ENCODE measurements at places on chromosomes 11 and 22.

DNA sequence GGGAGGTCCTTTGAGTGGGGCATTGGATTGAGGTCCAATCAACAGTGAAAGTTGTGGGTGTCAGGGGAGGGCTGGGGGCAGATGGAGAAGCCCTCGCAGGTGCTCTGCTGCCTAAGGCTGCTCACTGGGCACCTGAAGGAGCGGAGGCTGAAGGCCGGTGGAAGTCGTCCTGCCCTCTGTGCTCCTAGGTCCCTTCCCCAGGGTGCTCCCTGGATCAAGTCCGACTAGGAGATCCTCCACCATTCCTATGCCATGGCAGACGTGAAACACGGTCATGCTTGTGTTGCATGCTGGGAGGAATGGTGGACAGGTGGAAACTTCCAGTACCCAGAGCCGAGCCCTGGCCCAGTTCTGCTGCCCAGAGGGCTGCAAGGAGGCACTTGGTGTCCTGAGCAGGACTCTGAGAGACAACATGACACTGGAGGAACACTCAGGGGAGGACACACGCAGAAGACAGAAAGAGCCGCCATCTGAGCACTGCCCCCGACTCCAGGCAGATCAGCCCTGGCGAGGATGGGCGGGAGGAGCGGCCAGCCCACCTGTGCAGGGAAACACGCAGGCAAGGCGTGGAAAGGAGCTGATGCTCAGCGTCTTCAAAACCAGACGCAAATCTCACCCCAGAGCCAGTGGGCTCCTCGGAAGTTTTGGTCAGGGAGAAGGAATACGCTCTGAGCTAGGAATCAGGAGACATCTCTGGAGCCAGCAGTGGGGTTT, 786.8 kb downstream of the BRD1 start:
- no peak for DNase-seq

DNA sequence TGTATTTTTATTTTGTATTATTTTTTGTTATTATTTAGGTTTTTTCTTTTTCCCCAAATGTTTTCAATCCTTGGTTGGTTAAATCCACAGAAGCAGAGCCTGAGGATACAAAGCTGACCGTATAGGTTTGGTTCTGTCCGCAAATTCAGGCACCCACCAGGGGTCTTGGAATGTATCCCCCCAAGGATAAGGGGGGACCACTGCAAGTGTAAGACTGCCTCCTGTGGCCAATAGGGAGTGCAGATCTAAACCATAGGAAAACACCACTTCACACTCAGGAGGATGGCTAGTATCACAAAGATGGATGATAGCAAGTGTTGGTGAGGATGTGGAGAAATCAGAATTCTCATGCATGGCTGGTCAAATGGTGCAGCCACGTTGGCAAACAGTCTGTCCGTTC, 20.0 kb downstream of the CPT1A start:
- no peak for DNase-seq

GRCh38 chr22:29190051-29190450, 15.6 kb upstream of the EMID1 start:
- no peak for DNase-seq

- DNase-seq, result no peak
Observed at GRCh38 chr11:77174559-77174958, 46.5 kb downstream of the MYO7A start.

DNA sequence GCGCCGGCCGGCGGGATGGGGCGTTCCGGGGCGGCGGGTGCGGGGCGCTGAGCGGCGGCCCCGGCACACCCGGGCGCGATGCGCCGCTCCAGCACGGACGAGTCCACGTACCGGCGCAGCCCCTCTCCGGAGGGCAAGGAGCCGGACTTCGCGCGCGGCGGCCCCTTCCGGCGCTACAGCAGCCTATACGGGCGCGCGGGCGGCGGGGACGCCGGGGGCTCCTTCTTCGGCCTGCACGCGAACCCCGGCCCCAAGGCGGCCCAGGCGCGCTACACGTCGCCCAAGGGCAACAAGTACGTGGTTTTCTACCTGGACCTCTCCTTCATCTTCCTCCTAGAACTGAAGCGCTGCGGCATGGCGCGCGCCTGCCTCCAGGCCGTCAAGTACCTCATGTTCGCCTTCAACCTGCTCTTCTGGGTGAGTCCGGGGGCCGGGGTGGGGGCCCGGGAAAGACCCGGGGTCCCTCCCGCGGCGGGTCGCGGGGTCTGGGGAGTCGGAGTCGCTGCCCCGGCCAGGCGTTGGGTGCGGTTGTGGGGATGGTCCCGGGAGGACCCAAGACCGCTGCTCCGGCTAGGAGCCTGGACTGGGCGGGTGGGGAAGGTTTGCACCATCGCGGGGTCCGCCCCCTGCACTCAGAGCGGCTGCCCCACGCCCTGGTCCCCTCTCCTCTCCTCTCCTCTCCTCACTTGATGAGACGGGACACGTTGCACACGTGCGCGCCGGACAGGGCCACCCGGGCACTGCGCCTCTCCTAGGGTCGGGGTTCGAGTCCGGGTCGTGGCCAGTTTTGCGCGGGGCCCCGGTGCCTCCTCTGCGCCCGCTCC, 7.5 kb downstream of the TSPAN4 start:
- DNase-seq, result no peak

GRCh38 chr11:10701982-10702381, 8.4 kb upstream of the IRAG1 start:
- DNase-seq, result no peak

GRCh38 chr22:26985931-26986782, 328.8 kb downstream of the MIAT start:
- no peak for DNase-seq

DNA sequence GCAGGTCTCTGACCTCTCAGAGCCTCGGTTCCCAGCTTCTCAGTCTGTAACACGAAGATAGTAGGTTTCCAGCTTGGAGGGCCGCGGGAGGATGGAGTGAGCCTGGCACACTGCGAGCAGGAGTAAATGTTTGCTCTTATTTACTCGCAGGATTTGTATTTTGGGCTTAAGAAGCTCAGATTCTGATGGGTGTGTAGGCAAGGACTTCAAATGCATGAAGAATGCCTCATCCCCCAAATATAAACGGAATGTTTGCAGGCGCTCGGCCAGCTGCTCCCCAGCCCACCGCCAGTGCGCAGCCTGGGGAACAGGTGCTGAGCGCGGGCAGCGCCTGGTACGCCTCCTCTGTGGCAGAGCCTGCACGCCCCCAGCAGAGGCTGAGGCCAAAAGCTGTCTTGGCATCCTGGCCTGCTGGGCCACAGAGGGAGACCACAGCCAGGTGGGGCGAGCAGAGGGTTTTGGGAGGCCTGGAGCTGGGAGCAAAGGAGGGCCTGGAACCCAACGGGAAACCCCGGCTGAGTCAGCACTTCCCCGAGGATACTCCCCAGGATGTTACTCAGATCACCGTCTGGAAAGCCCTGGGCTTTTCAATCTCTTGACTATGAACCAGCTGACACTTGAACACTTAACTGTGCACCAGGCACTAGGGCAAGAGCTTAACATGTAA, 9.4 kb downstream of the EHD1 start:
- no peak for DNase-seq

DNA sequence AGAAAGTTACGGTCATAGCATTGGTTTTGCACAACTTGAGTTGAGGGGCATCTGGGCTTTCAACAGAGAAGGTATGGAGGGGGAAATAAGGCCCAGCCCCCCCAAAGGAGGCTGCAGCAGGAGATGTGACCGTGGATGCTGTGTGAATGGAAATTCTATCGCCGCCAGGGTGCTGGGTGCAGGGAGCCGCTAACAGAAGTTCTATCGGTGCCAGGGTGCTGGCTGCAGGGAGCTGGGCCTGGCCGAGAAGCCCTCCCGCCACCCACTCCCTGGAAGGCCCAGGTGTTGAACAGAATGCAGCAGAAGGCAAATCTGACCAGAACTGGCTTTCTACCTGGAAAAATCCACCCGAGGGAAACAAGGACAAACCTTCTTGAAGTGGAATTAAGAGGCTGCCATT, 115.0 kb downstream of the SHANK2 start:
- DNase-seq, result no peak

DNA sequence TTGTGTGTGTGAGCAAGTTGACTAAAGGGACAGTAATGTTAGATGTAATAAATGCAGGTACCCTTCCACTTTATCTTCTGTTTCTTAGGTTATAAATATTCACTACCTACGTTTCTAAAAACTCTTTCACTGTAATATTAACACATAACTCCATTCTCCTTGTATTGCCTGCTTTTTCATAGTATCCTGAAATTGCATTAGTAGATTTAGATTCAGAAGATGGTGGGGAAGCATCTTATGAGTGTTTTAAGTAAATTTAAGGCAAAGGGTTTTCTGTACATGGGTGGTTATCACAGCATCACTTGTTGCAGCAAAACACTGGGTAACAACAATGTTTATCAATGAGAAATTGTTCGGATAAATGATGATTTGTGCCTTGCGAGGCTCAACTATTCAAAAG, 115.2 kb upstream of the VPREB1 start:
- DNase-seq, result no peak

GRCh38 chr11:127376301-127376700, 375.7 kb upstream of the KIRREL3 start:
- DNase-seq, result no peak

GRCh38 chr11:16312233-16312765, 44.0 kb downstream of the SOX6 start:
- DNase-seq, result no peak

DNA sequence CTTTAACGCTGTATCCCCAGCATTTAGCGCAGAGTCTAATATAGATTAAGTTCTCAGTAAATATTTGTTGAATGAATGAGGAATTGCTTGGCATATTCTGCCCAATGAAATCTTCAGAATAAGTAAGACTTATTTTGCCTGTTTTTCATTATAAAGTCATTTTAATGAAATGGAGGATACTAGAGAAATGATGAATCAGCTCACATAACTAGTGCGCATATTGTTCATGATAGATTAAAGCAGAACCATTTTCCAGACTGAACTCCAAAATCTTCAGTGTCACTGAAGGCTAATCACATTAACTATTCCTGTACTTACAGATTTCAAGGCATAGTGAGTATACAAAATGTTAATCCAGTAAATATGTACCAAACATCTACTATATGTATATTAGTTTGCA, 29.6 kb downstream of the ACER3 start:
- DNase-seq, result no peak

GRCh38 chr11:123357353-123357989, 72.6 kb upstream of the GRAMD1B start:
- DNase-seq, result no peak

DNA sequence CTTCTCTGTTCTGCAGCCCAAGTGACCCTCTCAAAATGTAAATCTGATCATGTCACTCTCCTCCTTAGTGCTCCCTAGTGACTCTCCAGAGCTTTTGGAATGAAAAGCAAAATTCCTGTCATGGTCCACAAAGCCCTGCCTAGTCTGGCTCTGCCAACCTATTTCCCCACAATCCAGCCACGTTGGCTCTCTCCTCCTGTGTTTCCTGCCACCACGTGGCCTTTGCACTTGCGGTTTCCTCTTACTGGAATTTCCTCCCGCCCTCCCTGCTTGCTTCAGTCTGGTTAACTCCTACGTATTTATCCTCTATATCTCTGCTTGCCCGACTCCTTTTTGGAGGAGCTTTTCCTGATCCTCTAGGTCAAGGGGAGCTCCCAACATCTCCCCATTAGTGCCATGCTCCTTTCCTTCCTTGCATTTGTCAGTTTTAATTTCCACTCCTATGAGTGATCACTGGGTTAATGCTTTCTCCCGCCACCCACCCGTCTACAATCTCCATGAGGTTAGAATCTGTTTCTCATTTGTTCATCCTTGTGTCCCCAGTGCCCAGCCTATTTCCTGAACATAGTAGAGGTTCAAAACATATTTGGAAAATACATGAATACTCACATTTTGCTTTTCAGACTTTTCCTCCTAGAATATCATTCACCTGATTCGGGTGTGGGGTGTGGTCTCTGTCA, 11.5 kb downstream of the NNMT start:
- DNase-seq, result peak; percentile 36

DNA sequence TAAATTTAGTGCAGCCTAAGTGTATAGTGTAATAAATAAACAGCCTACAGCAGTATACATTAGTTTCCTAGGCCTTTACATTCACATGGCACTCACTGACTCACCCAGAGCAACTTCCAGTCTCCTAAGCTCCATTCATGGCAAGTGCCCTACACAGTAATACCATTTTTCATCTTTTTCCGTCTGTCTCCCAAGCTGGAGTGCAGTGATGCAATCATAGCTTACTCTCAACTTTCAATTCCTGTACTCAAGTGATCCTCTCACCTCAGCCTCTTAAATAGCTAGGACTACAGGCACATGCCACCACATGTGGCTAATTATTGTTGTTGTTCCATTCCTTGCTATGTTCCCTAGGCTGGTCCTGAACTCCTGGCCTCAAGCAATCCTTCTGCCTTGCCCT, 54.4 kb downstream of the FCHSD2 start:
- DNase-seq, result peak; percentile 17

DNA sequence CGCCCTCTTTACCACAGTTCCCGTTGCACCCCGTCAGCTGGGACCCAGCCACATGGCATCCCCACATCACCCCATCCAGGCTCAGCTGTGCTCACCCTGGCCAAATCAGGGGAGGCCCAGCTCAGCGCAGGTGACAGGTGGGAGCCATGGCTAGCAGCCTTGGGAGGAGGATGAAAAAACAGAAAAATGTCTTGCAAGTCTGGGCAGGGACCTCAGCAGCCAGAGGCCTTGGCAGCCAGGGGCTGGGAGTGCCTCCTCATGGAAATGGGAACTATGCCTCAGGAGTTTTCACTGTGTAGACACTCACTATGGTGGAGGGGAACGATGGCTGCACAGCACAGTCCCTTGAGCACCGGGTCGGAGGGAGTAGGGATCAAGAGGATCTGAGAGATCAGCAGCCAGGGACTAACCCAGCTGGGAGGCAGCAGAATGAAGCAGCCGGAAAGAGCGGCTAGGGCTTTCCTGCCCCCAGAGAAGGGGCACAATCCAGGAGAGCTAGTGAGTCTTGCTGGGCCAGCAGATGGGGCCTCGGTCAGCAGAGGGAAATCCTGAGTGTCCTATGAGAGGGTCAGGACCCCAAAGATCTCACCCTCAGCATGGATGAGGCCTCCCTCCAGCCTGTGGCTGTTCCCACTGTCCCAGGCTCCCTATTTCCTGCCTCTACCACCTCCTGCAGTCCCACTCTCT, 6.2 kb upstream of the FTH1 start:
- no peak for DNase-seq

DNA sequence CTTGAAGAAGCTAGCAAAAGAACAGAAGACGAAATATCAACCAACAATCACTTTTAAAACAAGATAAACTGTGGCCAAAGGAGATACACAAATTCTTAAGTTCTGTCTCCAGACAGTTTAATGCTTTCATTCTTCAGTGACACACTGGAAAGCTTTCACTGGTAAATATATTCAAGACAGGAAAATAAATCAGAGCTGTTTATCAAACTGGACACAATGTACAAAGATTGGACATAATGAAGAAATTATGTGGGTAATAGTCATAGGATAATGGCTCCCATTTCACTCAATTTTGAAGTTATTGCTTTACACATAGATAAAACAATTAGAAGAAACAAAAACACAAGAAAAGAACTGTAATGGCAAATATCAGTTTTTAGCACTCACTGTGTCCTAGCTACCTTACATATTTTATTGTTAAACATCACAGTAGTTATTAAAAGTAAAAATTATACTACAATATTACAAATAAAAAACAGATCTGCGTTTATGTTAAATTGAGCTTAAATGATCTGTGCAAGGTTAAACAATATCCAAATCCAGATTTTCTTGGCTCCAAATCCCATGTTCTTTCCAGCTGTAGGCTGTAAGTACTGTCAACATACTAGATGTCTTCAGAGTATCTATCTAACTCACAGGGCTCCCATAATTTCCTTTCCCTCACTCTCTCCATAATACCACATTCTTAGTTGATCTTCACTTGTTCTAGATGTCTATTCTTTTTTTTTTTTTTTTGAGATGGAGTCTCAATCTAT, 38.6 kb upstream of the NOX4 start:
- DNase-seq, result no peak
